ENCODE measurements at places on chromosomes 2 and 18.

GRCh38 chr18:35810520-35810919, 162.0 kb upstream of the RMP24 start:
- DNase-seq = no peak

DNA sequence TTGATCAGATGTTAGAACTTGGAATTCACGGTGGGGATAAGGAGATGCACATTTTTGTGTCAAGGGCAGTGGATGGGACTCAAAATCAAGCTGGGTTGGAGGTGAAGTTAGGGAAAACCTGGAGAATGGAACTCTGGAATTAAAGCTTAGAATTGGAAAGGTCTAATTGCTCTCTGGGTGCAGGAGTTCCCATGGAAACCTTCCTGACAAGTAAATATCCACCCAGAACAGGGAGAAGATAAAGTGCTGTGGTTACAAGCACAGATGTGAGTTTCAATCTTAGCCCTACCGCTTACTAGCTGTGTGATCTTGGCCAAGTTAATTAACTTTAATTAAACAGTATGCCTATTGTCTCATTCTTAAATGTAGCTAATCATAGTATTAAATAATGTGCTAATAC, 71.3 kb upstream of the TCF7L1 start:
- DNase-seq = no peak

DNA sequence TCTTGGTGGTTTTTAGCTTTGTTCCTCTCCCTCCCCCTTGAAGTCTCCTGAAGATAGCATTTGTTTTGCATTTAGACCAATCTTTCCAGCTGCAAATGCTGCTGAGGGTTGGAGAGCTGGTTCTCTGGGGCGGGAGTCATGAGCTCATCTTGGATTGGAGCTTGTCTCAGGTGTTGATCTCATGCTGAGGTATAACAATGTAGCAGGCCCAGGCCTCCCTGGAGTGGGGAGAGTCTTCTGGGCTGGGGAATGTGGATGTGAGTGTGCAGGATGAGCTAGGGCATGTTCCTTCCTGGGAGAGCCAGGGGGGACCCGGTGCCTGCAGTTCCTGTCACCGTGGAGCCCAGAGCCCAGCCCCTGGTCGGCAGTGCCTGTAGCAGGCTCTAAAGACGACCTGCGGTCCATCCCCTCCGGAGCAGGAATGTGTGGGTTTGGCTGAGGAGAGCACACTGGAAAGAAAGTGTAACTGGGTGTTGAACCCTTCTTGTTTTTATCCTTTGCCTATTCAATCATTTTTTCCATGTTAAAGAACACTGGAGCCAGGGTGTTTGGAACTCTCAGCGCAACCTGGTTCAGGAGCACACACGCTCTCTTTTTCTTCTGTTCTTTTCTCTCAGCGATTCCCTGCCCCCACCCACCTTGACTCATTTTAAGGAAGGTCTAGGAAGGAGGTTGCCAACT, 2.7 kb downstream of the ZNF532 start:
- DNase-seq = no peak

- no peak for DNase-seq
Measured at GRCh38 chr2:195505701-195506100, 151.3 kb upstream of the SLC39A10 start.

GRCh38 chr2:102028470-102028869, 36.7 kb downstream of the IL1R2 start:
- DNase-seq = no peak

GRCh38 chr2:64792995-64793639, 139.4 kb upstream of the SERTAD2 start:
- DNase-seq = no peak

DNA sequence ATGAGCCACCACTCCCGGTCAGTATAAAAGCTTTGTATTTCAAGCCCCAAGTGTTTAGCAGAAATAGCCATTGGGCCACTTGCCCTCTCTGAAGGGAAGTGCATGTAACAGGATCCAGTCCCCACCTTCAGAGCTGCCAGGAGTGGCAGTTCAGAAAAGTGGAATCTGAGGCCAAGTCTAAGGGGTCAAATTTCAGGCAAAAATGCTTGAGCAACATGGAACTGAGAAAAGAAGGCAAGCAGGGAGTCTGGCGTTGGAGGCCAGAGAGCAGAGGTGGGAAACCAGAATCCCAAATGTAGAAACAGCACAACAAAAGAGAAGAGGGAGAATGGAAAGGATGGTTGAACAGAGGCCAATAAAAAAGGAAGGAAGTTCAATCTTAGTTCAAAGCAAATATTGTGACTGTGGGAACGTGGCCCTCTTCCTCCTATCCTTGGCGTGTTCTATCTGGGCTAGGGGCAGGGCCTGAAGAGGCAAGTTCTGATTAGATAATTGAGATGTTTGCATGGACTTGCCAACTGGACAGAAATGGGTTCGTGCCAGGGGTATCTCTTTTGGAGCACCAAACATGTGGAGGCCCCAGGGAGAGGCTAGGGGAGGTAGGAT, 102.2 kb downstream of the AP1S3 start:
- DNase-seq = no peak

GRCh38 chr18:23213200-23213599, 77.9 kb downstream of the CABLES1 start:
- DNase-seq = no peak

GRCh38 chr18:7414459-7414858, 152.7 kb upstream of the PTPRM start:
- no peak for DNase-seq

DNA sequence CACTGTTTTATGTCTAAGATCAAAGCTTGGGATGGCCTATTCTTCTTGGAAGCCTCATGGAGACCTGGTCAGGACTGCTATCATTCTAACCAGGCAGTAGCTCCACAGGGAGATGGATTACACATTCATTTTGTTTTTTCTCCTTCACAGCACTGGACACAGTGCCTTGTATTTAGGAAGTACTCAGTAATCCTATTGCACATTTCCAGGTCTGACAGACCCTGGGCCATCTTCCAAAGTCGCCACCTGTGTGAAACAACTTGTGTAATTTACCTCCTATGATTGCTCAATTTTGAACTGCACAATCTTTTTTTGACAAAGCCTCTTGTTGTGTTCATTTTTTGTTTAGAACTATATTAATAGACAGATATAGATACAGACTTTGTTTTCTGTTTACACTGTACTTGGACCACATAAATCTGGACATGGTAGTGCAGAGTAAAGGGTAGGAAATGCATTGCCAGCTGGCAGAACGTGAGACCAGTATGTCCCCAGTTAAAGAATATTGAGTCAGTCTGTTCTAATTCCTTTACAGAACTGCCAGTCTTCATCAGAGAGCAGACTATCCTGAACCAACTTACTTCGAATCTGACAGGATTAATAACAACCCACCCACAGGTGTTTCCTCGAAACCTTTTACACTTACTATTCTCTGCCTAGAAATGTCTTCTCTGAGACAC, 277.8 kb upstream of the CYRIA start:
- DNase-seq = no peak

DNA sequence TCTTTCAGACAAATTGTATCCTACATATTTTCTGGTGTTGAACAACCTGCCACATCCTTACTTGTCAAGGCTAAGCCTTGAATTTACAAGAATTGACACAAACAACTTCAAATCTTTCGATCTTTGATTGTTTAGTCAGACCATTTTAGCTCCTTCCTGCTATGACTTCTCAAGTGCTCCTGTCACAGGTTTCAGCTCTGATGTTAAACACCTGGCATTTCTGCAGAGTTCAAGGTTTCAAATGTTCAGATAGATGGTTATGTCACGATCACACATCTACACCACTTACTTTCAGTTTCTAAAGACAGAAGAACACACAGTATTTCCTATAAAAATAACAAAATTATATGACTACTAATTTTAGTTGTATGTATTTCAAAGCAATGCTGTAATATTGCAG, 84.0 kb downstream of the RND3 start:
- DNase-seq = no peak

DNA sequence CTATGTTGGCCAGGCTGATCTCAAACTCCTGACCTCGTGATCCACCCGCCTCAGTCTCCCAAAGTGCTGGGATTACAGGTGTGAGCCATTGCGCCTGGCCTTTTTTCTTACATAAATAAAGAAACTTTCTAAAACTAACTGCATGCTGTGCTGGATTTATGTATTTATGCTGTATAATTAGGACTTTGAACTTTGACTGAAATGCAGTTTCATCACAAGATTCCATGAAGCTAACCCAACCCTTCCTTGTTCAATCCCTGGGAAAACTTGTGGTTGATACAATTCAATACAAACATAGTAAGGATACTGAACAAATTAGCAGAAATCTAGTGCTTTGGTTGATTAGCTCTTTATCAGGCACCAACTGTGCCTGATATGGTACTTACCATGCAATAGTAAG, 20.9 kb upstream of the SLC35F5 start:
- no peak for DNase-seq

GRCh38 chr18:36672437-36673344, 156.1 kb downstream of the TPGS2 start:
- DNase-seq = peak; percentile 51

DNA sequence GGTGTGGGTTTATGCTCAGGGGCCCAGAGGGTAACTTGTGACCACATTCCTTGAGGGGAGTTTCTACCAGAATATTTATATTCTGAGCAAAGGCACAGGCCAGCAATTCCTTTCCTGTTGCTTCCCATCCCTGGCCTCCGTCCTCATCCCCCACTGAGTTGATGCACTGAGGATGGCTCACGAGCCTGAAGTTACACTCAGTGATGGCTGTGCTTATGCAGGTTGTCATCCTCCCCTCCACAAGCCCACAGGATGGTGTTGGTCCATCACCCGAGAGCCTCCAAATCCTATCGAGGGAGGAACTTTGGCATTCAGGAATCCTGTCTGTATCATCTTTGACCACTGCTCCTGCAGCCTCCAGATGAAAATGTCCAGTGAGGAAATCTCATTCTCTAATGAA, 28.4 kb upstream of the FHOD3 start:
- DNase-seq = no peak

DNA sequence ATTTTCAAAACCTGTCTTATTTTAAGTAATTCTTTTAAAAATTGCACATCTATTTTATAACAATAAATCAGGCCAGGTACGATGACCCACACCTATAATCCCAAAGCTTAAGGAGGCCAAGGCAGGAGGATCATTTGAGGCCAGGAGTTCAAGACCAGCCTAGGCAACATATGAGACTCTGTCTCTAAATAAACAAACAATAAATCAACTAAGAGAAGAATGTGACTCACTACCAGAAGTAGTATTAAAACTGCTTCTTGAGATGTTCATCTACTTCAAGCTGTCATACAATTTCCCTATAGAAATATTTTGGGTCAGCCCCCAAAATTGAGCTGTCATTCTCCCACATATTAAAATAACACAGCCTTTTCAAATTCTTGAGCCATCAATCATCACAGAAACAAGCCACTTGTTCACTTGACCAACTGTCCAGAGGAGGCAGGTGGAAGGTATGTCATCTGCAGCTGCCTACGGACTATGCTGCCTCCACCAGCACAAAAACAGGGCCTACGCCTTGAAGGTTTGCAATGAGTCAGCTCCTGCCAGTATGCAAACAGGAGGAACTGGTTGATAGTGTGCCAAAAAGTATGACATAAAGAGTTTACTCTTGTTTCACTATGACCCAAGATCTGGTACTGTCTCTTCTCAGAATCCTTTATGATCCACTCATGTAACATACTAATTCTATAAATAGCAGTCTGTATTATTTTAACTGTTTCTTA, 33.6 kb downstream of the KIDINS220 start:
- DNase-seq = peak; percentile 1

GRCh38 chr2:136495636-136496035, 269.7 kb upstream of the THSD7B start:
- DNase-seq = no peak

DNA sequence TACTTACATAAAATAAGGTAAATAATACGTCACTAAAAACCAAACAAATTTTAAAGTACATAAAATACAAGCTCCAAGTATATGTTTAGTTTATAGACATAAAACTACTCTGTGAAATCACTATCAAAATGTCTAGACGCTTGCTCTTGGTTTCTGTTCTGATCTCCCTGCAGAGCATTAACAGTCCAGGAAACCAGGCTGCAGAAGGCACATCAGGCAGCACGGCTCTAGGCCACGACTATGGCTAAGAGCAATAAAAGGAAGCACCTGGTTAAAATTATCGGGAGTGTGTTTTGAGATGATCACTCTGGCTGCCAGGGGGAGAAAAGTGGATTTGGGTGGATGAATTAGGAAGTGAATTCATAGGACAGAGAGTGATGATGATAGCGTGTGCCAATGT, 196.0 kb upstream of the SPHKAP start:
- DNase-seq = peak; percentile 45

DNA sequence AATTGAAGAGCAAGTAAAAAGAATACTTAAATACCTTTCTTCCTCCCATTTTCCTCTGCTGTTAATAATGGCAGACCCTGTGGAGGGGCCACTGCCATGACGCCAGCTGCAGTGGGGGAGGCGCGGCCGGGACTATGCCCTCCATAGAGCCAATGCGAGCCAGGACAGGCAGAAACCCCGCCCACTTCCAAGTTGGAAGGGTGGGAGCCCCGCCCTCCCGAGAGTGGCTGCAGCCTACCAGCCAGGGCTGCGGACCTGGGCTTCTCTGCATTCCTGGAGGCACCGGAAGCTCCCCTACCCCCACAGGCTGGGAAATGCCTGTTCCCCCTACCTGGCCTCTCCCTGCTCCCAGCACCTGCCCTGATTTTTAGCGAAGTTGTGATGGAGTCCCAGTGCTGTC, 439.4 kb upstream of the CDH19 start:
- DNase-seq = no peak

DNA sequence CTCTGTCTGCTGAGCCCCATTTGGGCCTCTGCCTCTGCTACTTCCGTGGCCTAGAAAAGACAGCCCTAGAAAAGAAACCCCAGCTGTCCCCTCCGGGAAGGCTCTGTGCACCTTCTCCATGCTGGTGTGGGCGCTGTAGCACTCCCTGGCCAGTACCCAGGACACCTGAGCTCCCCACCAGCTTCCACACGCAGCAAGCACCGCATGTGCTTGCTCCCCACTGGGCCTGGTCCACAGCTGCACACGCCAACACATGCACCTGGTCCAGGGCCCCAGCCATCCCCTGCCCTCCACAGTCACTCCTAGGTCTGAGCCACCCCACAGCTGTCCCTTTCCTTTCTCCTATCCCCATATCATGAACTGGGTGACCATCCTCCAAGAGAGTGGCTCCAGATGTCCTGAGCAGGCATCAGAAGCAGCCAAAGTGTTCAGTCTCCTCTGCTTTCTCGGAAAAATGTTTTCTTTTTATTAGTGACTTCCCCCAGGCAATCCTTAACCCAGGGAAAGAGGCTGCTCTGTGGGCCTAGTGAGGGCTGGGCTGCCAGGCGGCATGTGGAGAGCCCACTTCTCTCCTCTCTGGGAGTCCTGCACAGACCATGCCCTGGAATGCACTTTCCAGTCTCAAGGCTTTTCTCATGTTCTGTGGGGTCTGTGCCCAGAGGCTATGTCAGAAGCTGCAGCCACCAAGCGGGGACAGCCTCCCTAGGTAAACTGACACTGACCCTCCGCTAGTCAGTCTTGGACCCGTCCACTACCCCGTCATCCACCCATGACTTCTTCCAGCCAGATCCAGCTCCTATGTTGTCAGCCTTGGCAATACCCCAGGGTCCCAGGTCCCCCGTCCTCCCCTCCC, 133.7 kb downstream of the KLHL29 start:
- no peak for DNase-seq

GRCh38 chr2:223735659-223736244, 101.6 kb downstream of the AP1S3 start:
- no peak for DNase-seq
